ENCODE measurements at places on chromosomes 13 and 19.

- DNase-seq, result no peak
These were observed 48.0 kb downstream of the COMP start for GRCh38 chr19:18742838-18743783.

DNA sequence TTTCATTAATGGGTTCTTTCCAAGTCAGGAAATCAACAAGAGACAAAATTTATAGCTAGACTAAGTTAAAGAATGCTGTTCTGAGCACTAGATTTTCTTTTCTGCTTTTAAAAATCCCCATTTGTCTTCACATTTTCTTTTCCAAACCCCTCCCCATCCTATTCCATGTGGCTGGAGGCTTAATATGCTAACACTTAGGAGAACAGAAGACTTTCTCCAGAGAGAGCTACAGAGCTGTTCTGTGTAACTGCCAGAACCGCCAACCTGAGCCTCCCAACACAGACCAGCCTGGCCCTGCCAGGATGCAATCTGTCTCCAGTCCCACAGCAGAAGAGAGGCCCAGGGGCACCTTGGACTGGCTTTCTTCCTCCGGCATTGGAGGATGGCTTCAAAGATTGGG is 264.1 kb downstream of the NDFIP2 start:
- no peak for DNase-seq

DNA sequence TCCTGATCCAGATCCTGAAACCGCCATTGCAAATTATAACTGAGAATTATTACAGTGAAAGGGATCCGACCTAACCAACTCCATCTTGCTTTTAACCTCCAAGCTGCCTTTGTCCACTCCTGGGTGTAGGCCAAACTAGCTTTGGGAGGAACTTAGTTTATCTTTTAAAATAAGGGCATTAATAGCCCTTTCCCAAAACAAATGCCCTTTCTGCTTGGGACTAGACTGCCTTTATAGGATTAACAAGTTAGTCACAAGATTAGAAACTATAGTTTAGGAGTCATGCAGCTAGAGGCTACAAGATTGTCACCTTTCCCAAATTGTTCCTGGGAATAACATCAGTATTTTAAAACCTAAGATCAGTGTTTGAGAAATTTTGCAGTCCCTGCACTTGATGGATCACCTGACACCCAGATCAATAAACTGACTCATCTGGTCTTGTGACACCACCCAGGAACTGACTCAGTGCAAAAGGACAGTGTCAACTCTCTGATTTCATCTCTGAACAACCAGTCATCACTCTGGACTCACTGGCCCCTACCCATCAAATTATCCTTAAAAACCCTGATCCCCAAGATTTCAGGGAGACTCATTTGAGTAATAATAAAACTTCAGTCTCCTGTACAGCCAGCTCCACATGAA is 4.1 kb upstream of the ZNF841 start:
- DNase-seq, result no peak

DNA sequence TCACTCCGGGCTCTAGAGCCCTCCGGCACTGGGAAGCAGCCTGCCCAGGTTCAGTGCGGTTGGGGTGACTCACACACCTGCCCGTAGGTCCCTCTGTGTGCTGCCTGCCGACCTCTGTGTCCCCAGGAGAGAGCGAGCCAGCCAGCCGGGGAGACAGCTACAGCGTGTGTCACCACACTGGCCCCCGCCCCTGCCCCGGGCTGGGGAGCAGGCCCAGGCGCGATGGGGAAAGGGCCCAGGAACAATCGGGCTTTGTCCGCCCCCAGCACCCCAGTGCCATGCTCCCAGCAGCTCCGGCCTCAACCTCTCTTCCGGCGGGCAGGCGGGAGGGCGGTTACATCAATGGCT is at the start of gene KLK6:
Gene KLK6 (minus strand): TSS at position 179 of the 348 bp plus-strand sequence. CDS start 1,487 bp downstream, outside the sequence.
- no peak for DNase-seq

- no peak for DNase-seq
These were observed 221.9 kb downstream of the LIG4 start for GRCh38 chr13:107993239-107993949.

- no peak for DNase-seq
These were observed 65.7 kb downstream of the SLITRK5 start for GRCh38 chr13:87736849-87737385.

- no peak for DNase-seq
These were observed 176.5 kb downstream of the SPRY2 start for GRCh38 chr13:80164462-80164861.

Measured in CD8-positive, alpha-beta T cell (primary cell).